ENCODE measurements at places on chromosomes 1 and 21.

- DNase-seq, result no peak
Measured at GRCh38 chr1:236345728-236346127, 48.4 kb upstream of the EDARADD start.

GRCh38 chr1:203381151-203381751 is 30.3 kb upstream of the FMOD start:
- DNase-seq, result no peak

- no peak for DNase-seq
Measured at GRCh38 chr1:107145637-107146036, 4.8 kb downstream of the NTNG1 start.

GRCh38 chr1:29802181-29803068 is 566.1 kb downstream of the PTPRU start:
- peak; percentile 21 for DNase-seq

DNA sequence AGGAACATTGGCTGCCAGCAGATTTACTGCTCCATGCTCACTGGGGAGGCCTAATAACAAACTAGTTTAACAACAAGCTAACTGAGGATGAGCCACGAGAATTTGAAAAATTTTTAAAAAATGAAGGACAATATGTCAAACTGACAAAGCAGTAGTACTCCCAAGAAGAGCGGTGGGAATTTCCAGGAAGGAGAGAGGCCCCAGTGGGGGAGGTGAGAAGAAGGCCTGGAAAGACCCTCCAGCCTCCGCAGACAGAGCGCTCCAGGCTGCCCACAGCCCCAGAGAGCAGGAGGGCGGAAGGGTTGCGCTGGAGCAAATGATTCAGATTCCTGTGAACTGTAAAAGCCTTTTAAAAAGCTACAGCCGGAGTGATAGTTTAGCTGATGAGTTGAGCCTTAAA is 78.5 kb downstream of the SIPA1L2 start:
- no peak for DNase-seq

DNA sequence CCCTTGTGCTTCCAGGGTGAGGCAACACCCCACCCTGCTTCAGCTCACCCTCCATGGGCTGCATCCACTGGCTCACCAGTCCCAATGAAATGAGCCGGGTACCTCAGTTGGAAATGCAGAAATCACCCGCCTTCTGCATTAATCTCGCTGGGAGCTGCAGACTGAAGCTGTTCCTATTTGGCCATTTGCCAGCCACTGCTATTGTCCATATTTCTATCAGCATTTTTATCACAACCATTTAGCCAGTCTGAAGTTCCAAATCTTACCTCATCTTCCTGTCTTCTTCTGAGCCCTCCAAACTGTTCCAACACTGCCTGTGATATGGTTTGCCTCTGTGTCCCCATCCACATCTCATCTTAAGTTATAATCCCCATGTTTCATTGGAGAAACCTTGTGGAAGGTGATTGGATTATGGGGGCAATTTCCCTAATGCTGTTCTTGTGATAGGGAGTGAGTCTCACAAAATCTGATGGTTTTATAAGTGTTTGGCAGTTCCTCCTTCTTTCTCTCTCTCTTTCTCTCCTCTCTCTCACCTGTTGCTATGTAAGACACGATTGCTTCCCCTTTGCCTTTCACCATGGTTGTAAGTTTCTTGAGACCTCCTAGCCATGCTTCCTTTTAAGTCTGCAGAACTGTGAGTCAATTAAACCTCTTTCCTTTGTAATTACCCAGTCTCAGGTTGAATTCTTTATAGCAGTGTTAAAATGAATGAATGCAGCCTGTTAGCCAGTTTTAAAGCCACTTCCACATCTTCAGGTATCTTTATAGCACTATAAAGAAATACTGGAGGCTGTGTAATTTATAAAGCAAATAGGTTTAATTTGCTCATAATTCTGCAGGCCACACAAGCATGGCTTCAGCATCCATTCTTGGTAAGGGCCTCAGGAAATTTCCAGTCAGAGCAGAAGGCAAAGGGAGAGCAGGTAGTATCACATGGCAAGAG is 203.5 kb downstream of the FCRL5 start:
- no peak for DNase-seq

GRCh38 chr1:71561729-71562128 is 480.9 kb upstream of the ZRANB2 start:
- no peak for DNase-seq

DNA sequence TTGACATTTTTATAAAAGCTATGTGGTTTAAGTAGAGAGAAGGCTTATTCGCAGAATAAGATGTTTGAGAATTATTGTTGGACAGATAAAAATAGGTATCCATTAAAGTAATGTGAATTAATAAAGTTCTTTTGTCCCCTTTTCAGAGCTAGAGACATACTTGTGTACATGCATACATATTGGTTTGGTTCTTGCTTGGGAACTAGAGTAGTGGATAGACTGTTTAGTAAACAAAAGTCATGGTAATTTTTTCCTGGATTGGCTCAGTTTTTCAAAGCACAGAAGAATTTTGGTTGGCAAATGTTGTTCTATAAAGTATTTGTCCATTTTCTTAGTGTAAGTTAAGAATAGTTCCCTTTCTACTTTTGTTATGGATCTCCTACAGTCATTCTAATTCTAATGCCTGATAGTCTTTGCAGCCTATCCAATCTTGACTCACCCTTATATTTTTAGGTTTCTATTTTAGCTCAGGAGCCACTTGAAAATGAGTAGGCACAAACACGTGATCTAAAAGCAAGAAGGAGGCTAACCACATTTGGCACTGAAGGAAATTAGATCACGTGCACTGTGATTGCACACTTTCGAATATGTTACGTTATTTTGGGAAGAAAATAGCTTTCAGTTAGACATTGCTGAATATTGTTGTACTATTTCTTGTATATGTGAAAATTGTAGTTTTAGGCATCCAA is 47.0 kb downstream of the RABGAP1L start:
- DNase-seq, result no peak

DNA sequence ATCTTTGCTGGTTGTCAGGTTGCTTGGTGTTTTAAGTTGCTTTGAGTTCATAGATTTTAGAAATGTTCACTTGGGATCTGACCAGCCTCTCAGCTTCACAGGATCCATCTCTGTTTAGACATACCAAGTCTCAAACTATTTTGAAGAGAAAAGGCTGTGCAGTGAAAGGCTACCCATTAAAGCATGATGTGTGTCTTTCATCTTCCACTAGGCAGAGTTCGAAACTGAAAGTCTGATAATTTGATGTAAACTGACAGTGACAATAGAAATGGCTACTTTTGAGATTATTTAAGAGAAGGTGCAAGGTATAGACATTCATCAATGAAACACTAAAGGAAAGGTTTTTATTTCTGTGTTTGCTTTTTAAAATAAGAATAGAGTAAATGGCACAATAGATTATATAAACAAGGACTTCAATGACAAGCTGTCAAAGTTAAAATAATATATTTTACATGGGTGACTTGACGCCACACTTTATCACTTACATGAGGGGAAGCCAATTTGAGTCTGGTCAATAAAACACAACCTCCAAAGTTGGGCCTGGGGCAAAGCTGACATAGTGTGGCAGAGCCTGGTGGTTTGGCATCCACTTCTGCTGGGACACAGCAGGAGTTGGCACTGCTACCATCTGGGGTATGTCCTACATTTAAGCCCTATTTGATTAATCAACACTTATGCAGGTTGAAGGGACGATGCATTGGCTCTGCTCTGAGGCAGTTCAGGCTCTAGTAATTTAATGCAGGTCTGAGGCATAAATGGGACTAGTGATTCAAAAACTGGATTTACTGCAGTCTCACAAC is 197.7 kb downstream of the CRB1 start:
- DNase-seq, result no peak

DNA sequence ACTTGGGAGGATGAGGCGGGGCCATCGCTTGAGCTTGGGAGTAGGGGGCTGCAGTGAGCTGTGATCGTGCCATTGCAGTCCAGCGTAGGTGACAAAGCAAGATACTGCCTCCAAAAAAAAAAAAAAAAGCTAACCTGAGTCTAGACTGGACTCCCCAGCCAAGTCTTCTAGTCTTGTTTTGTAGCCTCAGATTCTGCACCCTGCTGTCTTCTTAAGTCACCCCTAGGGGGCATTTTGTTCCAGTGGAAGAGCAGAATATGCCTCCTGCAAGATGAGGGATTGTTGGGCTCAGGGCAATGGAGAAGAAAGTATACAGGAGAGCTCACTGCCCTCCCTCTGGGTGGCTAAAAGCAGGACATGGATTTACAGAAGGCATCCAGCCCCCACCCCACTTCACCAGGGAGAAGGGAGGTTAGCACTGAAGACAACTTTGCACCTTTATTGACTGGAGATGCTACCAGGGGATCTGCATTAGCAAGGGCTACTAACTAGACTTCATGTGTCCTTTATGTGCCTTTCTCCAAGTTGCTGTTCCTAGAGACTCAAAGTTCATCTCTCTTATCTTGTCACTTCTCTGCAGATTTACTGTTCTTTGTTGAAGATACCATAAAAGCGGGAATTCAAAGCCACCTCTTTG is 15.3 kb upstream of the RNF187 start:
- peak; percentile 53 for DNase-seq

DNA sequence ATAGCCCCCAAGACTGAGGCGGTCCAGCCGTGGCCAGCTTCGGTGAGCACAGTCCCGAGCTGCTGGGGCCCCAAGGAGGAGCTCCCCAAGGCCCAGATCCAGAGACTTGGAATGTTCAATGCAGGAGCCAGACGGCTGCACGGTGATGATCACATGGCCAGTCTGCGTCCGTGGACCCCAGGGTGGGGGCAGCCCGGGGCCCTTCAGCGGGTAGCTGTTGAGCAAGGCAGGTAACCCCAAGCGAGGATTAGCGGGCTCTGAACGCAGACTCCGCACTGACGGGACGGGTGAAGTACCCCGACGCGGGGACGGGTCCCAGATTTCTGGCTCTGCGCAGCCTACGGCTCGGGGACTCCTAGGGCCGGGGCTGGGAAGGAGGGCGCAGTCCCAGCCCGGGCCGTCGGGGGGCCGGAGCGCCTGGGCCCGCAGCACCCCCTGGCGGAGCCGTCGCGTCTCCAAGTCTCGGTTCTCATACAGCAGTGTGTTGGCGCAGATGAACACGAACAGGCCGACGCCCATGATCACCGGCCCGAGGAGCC is 2.7 kb downstream of the TMEM200B start:
- DNase-seq, result peak; percentile 73

- no peak for DNase-seq
Measured at GRCh38 chr21:25513810-25514209, 93.5 kb downstream of the MRPL39 start.

DNA sequence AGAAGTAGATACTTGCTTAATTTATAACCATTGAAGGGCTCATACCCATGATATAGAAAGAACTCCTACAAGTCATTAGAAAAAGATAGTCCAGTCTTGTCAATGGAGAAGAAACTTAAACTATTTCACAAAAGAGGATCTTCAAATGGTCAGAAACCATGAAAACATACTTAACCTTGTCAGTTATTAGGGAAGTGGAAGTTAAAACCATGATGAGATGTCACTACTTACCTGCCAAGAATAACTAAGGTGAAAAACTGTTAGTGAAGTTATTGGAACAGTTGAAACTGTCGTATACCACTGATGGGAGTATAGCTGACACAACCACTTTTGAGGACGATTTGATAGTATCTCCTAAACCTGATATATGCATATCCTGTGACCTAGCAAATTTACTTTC is 46.8 kb downstream of the OSBPL9 start:
- DNase-seq, result no peak

DNA sequence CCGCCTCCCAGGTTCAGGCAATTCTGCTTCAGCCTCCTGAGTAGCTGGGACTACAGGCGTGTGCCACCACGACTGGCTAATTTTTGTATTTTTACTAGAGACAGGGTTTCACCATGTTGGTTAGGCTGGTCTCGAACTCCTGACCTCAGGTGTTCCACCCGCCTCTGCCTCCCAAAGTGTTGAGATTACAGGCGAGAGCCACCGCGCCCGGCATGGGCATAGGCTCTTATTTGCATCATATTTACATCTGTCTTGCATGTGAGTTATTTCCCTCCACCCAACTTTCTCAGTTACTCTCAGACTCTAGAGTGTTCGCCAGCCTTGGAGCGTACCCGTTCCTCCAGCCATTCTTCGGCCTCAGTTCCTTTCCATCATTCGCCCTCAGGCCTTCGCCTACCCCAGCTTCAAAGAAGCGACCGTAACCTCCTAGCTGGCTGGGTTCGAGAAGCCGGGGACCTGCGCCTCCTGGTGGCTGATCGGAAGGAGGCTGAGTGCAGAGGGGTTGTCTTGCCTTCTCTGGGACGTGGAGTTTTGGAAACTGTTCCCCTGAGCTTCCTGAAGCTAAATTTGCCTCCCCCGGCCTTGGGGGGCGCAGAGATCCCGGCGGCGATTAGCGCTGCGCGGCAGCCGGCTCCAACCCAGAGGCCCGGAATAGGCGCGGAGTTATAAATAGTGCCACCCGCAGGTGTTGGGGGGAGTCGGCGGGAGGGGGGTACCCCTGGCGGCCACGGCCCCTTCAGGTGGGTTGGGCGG is 3.6 kb upstream of the ZBTB7B start:
- DNase-seq, result peak; percentile 97

DNA sequence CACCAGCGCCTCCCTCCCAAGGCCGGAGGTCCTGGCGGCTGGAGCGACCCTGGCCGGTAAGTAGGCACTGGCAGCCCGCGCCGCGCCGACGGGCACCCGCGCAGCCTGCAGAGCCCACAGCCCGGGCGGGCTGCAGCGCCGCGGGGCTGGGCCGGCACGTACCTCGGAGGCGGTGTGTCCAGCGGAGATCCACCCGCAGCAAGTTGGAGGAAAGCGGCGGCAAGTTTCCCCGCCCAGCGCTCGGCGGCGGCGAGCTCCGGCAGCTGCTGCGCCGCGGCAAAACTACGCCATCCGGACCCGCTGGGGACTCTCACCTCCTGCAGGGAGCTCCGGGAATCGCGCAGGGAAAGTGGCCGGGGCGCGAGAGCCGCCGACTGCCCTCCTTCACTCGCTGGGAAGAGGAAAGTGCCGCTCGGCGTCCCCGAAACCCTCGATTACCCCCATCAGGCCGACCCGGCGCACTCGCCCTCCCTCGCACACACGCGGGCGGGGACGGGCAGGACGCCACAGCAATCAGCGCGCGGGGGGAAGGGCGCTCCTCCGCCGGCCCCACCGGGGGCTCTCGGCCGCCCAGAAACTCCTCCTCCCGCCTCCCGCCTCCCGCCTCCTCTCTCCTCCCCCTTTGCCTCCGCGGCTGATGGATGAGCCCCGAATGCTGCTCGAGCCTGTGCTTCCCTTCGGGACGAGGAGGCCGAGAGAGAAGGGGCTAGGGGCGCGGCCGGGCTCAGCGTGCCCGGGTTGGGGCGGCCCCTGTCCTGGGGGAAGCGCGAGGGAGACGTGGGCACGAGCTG is at the start of gene TGFBR3:
TSS of gene TGFBR3 (minus strand) at position 436 of the 791 bp plus-strand sequence. CDS start 24,620 bp downstream, outside the sequence.
- peak; percentile 97 for DNase-seq

Measured in NCI-H526 (cell line).